GM12878 (cell line): ENCODE measurements at places on chromosomes 3 and 15.

- DNase-seq = no peak
Observed at GRCh38 chr3:178671377-178671776, 135.1 kb downstream of the KCNMB2 start.

GRCh38 chr15:67174446-67174845, 80.0 kb downstream of the AAGAB start:
- DNase-seq = no peak

GRCh38 chr3:6657591-6657990, 203.3 kb upstream of the GRM7 start:
- DNase-seq = no peak

- no peak for DNase-seq
Observed at GRCh38 chr3:197041875-197042488, 12.4 kb upstream of the MELTF start.

- no peak for DNase-seq
Observed at GRCh38 chr3:97613139-97613538, 151.4 kb upstream of the ARL6 start.

DNA sequence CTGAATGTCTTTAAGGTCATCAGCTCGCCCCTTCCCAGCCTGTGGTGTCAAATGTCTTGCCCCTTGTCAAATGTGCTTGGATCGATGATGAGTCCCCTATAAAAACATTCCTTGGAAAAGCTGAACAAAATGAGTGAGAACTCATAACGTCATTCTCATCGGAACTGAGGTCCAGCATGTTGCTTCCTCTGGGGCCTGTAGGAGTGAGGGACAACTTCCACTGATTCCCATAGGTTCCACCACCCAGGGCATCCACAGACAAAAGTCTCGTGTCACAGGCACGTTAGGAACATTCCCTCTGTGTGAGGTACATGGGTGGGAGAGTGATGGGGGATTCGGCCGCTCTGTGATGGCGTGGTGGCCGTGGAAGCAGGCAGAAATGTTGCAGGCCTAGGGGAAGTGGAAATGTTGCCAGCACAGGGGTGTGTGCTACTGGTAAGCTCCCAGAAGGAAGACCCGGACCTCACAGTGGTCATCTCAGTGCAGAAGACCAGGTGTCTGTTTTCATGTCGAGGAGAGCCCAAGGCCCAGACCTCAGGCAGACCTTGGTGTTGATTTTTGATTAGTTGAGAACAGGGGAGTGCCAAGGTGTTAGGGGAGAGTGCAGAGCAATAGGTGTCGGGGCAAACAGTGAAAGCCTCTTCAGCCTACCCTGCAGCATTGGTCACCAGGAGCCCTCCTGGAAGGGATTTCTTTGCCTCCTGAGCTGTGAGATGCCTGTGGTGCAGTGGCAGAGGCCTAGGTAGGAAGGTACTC, 96.8 kb downstream of the SNRPN start:
- DNase-seq = no peak

DNA sequence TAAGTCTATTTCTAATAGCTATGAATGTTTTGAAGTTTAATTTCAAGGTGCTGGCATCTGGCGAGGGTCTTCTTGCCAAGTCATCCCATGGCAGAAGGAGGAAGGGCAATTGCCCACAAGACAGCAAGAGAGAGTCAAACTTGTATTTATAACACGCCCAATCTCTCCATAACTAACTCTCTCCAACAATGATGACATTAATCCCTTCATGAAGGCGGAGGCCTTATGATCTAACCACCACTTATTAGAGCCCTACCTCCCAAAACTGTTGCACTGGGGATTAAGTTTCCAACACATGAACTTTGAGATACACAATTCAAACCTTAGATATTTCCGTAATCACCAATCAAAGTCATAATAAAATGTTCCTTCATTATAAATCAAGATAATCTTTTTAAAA, 406.9 kb downstream of the CNTN6 start:
- DNase-seq = no peak

GRCh38 chr3:128409624-128410581, 56.8 kb downstream of the DNAJB8 start:
- no peak for DNase-seq

GRCh38 chr3:27322634-27323033, 46.5 kb downstream of the NEK10 start:
- no peak for DNase-seq

DNA sequence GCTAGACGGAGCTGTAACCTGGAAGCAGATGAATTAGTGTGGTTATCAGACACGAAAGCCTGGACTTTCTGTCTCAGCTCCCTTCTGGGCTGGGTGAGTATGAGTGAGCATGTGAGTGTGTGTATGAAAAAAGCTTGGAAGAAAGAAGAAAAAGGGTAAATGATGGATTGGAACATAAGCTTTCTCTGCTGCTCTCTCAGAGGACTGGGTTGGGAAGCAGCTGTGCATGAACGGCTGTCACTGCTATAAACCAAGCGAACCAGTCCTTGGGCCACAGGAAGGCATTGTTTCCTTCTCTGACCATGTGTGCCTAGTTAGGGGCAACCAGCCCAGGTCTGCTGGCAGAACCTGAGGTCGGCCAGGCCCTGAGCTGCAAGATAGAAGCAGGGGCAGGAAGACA, 37.0 kb downstream of the UMPS start:
- no peak for DNase-seq

DNA sequence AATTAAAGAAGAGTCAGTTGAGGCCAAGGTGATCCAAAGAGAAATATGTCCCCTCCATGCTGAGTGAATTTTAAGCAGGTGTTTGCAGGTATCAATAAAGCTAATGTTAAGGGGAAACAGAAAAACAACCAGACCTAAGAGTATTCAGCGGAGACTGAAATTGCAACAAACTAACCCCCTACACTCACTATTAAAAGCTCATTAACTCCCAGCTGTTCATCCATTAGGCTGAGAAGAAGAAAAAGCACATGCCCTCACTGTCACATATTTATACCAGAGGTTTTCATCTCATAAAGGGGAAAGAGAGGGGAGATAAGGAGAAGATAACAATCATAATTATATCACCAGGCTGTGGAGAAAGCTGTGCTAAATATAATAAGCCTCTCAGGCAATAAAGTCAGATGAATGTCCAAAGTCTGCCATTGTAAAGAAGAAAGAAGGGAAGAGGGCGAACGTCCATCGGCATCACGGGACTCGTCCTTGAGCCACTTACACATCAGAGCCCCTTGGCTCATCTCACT, 145.2 kb downstream of the TAFA4 start:
- DNase-seq = no peak

- DNase-seq = no peak
Observed at GRCh38 chr15:59232476-59232875, 25.8 kb downstream of the LDHAL6B start.

GRCh38 chr3:15331072-15331605, 1.2 kb downstream of the SH3BP5 start:
- no peak for DNase-seq

DNA sequence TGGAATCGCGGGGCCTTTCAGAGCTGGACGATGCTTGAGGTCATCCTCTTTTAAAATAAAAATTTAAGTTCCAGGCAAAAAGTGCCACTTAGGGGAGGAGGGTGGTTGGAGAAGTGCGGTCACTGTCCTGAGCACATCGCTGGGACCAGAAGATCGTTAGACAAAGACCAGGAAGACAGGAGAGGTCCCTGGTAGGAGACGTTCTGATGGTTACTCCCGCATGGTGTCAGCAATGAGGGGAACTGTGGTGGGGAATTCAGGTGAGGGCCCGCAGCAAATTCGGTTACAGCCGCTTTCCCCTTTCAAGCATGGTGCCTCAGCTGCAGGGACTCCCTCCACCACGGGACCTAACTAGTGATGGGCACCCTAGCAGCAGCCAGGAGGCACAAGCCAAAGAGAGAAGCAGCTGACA, 1.0 kb upstream of the ISY1 start:
- no peak for DNase-seq

DNA sequence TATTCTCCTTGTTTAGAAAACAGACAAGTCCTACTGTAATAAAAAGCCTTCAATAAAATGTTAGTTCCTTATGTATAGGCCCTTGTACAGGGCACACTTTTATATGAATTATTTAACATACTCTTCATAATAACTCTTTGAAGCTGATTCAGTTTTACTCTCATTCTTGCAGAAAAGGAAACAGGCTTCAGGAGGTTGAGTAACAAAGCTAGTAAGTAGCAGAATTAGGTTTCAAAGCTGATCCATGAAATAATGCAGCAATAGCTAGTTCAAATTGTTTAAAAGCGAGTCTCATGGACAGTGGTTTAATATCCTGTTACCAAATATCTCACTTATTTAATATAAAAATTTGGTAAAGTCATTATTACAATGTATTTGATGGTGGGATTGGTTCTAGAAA, 25.0 kb downstream of the TCF12 start:
- no peak for DNase-seq

DNA sequence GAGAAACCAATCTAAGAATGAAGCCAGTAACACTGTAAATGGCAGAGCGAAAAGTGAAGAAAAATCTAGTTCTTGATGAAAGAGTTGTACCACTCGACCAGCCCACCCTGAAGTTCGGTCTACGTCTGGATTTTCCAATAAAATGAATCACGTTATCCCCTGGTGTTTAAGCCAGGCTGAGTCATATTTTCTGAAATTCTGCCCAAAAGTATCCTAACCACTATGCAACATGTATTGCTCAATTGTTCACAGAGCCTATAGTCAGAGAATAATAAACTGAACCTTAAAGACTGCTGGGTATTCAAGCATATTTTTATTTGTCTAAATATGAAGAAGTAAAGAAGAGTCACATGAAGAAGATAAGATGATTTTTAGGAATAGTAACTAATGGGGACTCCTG, 245.7 kb downstream of the FGF12 start:
- no peak for DNase-seq

DNA sequence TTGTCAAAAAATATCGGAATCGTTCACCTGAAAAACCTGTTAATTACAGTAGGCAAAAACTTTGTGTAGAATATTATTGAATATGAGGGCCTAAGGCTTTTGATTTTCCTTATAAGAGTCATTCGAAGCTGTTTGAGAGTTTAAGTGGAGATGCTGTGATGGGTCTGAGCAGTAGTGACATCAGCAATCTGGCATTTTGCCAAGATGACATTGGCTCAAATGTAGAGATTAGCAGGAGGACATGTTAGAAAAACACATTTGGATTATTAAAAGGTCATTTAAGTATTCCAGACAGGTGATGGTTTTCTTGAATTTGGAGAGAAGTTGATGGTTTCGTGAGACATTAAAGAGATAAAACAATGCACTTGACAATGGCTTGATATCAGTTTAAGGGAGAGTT, 12.9 kb downstream of the OR5AC2 start:
- DNase-seq = no peak

- DNase-seq = no peak
Observed at GRCh38 chr3:53457068-53457467, 37.3 kb upstream of the CACNA1D start.

DNA sequence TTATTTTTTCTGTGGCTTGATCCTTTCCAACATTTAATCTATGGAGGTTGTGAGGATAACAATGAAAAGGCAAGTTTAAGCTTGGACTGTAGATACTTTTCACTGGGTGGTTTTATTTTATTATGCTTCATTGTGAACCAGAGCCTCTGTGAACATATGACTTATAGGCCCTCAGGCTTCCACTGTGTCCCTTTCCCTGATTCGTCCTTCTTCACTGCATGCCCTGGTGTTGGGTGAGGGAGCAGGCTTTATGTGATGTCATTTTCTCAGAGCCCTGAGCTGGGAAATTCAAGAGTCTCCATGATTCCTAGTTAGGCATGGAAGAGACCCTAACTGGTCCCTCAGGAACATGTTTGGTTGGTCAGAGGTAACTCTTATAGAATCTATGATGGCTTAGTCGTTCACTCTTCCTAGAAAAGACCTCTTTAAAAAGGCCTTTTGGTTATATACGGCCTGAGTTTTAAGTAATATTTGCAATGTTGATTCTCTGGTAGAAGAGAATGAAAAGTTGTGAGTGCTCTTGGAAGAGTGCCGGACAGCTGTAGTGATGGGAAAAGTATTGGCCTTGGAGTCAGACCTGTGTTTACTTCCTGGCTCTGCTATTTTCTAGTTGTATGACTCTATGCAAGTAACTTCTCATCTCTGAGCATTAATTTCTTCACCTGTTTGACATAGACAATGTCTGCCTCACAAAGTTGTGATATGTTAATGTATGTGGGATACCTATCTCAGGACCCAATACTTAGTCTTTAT, 168.4 kb downstream of the LPP start:
- DNase-seq = no peak

- DNase-seq = no peak
Observed at GRCh38 chr15:60344461-60344860, 53.3 kb downstream of the ANXA2 start.
